ENCODE measurements at places on chromosomes 7 and 10.

- no peak for DNase-seq
- H3K4me1 ChIP-seq = peaks cover 15% of the 10 kb centered on the region
- H3K36me3 ChIP-seq = peaks cover 6% of the 10 kb centered on the region
- no peaks in the 10 kb centered on the region for H3K27me3 ChIP-seq
These were observed 482 bp upstream of the CLDN12 start for GRCh38 chr7:90402785-90403173.

DNA sequence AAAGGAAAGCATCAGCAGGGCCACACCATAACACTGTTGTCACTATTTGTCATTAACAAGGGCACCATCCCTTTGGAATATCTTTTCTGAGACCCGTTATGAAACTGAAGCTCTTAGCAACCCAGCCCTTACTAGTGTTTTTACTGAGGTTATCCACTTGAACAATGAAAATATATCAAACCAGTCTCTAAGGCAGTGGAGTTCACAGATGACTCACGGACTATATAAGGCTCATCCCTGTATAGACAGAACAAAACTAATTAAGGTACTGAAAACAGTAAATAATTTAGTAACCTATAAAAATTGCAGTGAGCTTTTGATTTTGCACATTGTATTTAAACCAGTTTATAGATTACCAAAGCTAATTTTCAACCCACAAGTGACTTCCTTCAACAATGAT lies 196.0 kb downstream of the ELAPOR2 start:
- no peak for DNase-seq
- H3K27ac ChIP-seq = no peak overlapping the region
- no peaks in the 10 kb centered on the region for H3K36me3 ChIP-seq

- no peak overlapping the region for H3K4me3 ChIP-seq
- H3K27ac ChIP-seq = no peak overlapping the region
- DNase-seq = no peak
- peaks cover 4% of the 10 kb centered on the region for H3K4me1 ChIP-seq
- H3K27me3 ChIP-seq = no peaks in the 10 kb centered on the region
- peaks cover 86% of the 10 kb centered on the region for H3K36me3 ChIP-seq
These were observed 74.7 kb upstream of the CAMK2B start for GRCh38 chr7:44400033-44400511.

GRCh38 chr7:132491391-132491945 lies 84.8 kb downstream of the PLXNA4 start:
- no peaks in the 10 kb centered on the region for H3K27me3 ChIP-seq
- H3K4me3 ChIP-seq = no peak overlapping the region
- H3K4me1 ChIP-seq = no peaks in the 10 kb centered on the region
- H3K36me3 ChIP-seq = no peaks in the 10 kb centered on the region

DNA sequence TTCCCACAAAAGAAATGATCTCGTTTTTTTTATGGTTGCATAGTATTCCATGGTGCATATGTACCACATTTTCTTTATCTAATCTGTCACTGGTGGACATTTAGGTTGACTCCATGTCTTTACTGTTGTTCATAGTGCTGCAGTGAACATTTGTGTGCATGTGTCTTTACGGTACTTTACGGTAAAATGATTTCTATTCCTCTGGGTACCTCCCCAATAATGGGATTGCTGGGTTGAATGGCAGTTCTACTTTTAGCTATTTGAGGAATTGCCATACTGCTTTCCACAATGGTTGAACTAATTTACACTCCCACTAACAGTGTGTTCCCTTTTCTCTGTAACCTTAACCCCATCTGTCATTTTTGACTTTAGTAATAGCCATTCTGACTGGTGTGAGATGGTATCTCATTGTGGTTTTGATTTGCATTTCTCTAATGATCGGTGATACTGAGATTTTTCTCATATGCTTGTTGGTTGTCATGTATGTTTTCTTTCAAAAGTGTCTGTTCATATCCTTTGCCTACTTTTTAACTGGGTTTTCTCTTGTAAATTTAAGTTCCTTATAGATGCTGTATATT lies 37.2 kb downstream of the MKLN1 start:
- no peaks in the 10 kb centered on the region for H3K27me3 ChIP-seq
- no peak overlapping the region for H3K27ac ChIP-seq

GRCh38 chr10:3095373-3096139 lies 28.2 kb downstream of the PFKP start:
- H3K36me3 ChIP-seq = peaks cover 45% of the 10 kb centered on the region
- no peaks in the 10 kb centered on the region for H3K27me3 ChIP-seq
- H3K4me3 ChIP-seq = peak overlapping the region; percentile 9
- no peak for DNase-seq
- peaks cover 23% of the 10 kb centered on the region for H3K4me1 ChIP-seq
- peak overlapping the region; percentile 31 for H3K27ac ChIP-seq

- no peak overlapping the region for H3K4me3 ChIP-seq
- peaks cover 7% of the 10 kb centered on the region for H3K4me1 ChIP-seq
- no peaks in the 10 kb centered on the region for H3K27me3 ChIP-seq
- H3K36me3 ChIP-seq = no peaks in the 10 kb centered on the region
- H3K27ac ChIP-seq = no peak overlapping the region
These were observed 12.9 kb downstream of the BAG3 start for GRCh38 chr10:119663866-119664698.

GRCh38 chr7:116698396-116698795 lies 26.4 kb downstream of the MET start:
- H3K4me3 ChIP-seq = no peak overlapping the region
- H3K27ac ChIP-seq = no peak overlapping the region
- H3K27me3 ChIP-seq = peaks cover 51% of the 10 kb centered on the region
- H3K4me1 ChIP-seq = peaks cover 5% of the 10 kb centered on the region
- no peak for DNase-seq

GRCh38 chr7:100745184-100745583 lies 11.8 kb downstream of the ZAN start:
- H3K27ac ChIP-seq = peak overlapping the region; percentile 87
- peak overlapping the region; percentile 90 for H3K4me3 ChIP-seq
- H3K4me1 ChIP-seq = peaks cover 4% of the 10 kb centered on the region

DNA sequence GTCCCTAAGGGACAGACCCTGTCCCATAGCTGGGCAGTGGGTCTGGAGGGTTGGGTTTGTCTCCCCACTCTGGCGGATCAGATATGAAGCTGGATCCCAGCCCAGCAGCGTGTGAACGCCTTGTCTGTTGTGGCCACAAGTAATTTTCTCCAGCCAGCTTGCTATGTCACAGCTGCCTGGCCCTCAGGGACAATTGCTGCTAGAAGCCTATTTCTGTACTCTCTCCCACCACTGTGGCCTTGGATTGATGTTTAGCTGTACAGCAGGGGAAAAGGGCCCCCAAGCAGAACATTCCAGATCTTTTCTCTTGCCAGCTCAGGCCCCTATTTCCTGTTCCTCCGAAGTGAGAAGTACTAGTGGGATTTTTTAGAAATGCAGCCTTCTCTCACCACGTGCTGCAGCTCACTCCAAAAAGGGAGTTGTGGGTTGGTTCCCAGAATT lies 53.5 kb upstream of the WAC start:
- no peak overlapping the region for H3K27ac ChIP-seq
- H3K36me3 ChIP-seq = no peaks in the 10 kb centered on the region
- peaks cover 7% of the 10 kb centered on the region for H3K27me3 ChIP-seq
- no peak overlapping the region for H3K4me3 ChIP-seq
- no peak for DNase-seq

DNA sequence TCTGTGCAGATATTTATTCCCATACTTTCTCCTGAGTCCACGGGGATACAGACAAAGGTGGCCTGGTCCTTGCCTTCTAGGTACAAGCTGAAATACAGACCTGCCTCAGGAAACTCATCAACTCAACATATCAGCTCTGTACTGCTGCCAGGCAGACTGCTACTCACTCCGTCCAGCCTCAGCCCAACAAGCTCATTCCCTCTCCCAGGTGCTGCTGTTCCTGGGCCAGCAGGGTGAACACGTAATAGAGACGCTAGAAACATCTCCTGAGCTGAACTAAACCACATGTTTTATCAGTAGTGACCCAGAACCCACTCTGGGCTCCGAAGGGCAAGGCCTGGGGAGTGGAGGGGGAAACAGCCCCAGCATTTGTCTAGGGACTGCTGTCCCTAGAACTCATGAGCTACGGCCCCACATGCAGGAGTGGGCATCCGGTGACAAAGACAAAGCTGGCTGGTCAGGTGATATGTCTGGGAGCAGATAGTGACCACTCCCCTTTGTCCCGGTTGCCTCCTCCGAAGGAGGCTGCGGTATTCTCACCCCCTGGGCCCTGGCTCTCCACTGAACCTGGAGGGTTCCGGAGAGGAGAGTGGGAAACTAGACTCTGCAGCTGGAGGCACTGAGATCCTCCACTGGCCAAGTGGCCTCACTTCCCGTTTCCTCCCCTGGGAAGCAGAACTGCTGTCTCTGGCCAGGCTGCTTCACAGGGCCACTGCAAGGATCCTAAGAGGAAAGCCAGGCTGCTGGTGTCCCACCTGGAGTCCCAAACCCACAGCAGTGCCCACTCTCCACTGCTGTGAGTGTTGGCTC lies 116.1 kb downstream of the FAM53B start:
- DNase-seq = no peak
- H3K36me3 ChIP-seq = peaks cover 29% of the 10 kb centered on the region
- H3K27me3 ChIP-seq = no peaks in the 10 kb centered on the region

- no peak for DNase-seq
- no peak overlapping the region for H3K27ac ChIP-seq
These were observed 11.2 kb downstream of the MKLN1 start for GRCh38 chr7:131338691-131339390.

GRCh38 chr7:75963381-75963995 lies 30.9 kb downstream of the TMEM120A start:
- DNase-seq = no peak
- H3K27ac ChIP-seq = no peak overlapping the region
- peaks cover 54% of the 10 kb centered on the region for H3K36me3 ChIP-seq

GRCh38 chr7:48421357-48421756 lies 250.1 kb downstream of the ABCA13 start:
- DNase-seq = no peak
- H3K27me3 ChIP-seq = no peaks in the 10 kb centered on the region
- H3K27ac ChIP-seq = no peak overlapping the region
- no peaks in the 10 kb centered on the region for H3K4me1 ChIP-seq

DNA sequence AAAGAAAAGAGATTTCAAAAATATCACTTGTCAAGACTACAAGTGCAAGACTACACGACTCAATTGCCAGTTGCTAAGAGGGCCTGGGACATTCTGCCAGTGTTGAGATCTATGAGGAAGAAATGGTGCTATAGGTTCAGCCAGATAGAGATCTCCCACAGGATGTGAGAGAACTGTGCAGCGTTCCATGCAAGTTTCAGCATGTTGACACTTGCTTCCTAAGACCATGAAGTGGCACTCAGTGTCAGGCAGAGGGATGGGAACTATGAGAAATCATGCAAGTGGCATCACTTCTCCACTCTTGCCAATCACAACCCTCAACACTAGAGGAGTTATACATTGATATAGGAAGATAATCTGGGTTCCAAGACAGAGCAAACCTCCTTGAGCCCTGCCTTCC lies 210.3 kb downstream of the CHRM2 start:
- H3K27ac ChIP-seq = no peak overlapping the region
- H3K27me3 ChIP-seq = no peaks in the 10 kb centered on the region
- H3K36me3 ChIP-seq = no peaks in the 10 kb centered on the region
- no peak for DNase-seq
- no peaks in the 10 kb centered on the region for H3K4me1 ChIP-seq

- H3K27me3 ChIP-seq = no peaks in the 10 kb centered on the region
- no peaks in the 10 kb centered on the region for H3K4me1 ChIP-seq
- no peak for DNase-seq
- no peak overlapping the region for H3K4me3 ChIP-seq
These were observed 213.1 kb downstream of the CHRM2 start for GRCh38 chr7:137081321-137082093.

- peaks cover 5% of the 10 kb centered on the region for H3K27me3 ChIP-seq
- H3K4me3 ChIP-seq = no peak overlapping the region
- no peaks in the 10 kb centered on the region for H3K36me3 ChIP-seq
- no peak for DNase-seq
- peaks cover 54% of the 10 kb centered on the region for H3K4me1 ChIP-seq
These were observed 81.1 kb downstream of the ZMIZ1 start for GRCh38 chr10:79149662-79150443.

DNA sequence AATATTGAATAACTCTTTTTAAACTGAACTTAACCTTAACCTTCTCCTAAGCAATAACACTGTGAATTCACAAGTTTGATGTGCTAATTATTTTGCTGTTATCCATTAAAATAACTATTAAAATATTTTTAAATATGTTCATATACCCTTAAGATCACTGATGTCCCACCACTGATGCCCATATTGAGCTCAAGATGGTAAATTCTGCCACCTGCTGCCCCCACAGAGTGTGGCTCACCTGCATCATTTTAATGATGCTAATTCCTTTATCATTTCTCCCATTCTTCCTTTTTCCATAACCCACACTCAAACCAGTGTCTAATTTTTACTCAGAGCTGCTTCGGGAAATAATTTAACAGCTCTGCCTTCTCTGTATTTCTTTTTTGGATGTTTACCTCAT lies 82.3 kb upstream of the ARID5B start:
- H3K36me3 ChIP-seq = no peaks in the 10 kb centered on the region
- H3K27ac ChIP-seq = no peak overlapping the region
- no peaks in the 10 kb centered on the region for H3K4me1 ChIP-seq

GRCh38 chr7:107631588-107632491 lies 28.8 kb upstream of the SLC26A4 start:
- H3K36me3 ChIP-seq = no peaks in the 10 kb centered on the region
- no peak overlapping the region for H3K27ac ChIP-seq
- DNase-seq = no peak

- H3K4me1 ChIP-seq = peaks cover 20% of the 10 kb centered on the region
- no peak overlapping the region for H3K4me3 ChIP-seq
- no peak for DNase-seq
- H3K36me3 ChIP-seq = no peaks in the 10 kb centered on the region
These were observed 6.0 kb downstream of the PRR15 start for GRCh38 chr7:29569648-29570047.

DNA sequence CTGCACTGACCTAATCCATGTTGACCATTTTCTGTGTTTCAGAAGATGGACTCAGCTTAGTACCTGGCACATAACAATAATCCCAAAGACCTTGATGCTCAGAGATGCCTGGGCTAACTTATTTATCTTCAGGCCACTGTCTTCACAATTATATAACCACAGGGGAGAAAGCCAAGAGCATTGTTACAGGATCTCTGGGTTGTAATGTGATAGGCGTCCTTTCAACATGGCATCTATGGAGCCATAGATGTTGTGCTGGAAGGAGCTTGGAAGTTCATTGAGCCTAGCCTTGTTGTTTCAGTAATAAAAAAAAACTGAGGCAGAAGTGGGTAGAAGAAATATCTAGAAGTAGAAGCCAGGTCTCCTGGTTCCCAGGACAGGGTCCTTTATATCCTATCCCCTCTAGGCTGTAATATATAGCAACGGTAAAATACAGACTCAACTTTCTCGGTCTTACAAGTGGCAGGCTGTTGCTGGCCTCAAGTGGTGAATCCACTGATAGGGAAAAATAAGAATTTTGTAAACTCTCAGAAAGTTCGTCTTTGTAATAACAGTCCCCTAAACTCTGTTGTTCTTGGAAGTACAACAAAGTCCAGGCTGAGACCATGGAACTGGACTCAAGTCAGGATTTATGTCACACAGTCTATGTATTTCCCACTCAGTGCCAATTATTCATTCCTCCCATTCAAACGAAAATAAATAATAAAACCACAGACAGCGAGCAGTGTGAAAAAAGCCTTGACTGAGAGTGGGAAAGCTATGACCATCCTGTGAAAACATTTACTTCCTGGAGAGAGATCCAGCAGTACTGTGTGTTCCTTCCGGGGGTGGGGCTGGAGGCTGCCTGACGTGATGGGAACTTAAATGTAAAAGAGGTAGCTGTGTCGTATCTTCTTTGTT lies 277.6 kb downstream of the REEP3 start:
- no peak overlapping the region for H3K27ac ChIP-seq
- no peak overlapping the region for H3K4me3 ChIP-seq
- H3K27me3 ChIP-seq = no peaks in the 10 kb centered on the region
- no peak for DNase-seq
- H3K4me1 ChIP-seq = no peaks in the 10 kb centered on the region

Data from activated B cell treated with CpG ODN at 0.5 μM for 24 hours (primary cell).